ENCODE measurements at places on chromosomes 7 and 10. TPM values are rescaled to one million over a fixed set of nuclear protein-coding genes. Genes with fewer than 3 reads are reported as not detected.
A peak's percentile ranks its signal among the peaks of the same experiment; 100 is the strongest.

Gene TNS3
- 39.4 TPM for total RNA-seq

Gene RADIL
- 12.1 TPM for total RNA-seq

Gene C10orf71
- total RNA-seq: 93.6 TPM

Gene CHRM2
- not detected for total RNA-seq

Gene GRM3
- not detected for total RNA-seq

Gene CTAGE4
- not detected for total RNA-seq

Gene RBP4
- 3.8 TPM for total RNA-seq

Gene AASS
- 9.8 TPM for total RNA-seq

DNA sequence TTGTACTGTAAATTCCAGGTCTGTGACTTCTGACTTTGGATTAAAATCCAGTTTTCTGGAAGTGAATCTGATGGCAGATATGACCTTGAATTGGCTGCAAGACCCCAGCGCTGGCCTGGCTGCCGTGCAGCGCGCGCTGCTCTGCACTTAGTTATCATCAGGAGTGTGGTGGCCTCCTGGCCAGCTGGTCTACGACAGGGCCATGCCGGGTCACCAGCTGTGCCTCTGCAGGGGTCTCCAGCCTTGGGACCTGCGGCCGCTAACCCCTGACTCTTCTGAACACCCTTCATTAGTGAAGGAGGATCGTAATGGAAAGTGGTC is 190.7 kb upstream of the SH2B2 start:
- no peak overlapping the region for H3K4me3 ChIP-seq
- no peaks in the 10 kb centered on the region for H3K4me1 ChIP-seq
- no peaks in the 10 kb centered on the region for H3K36me3 ChIP-seq
- DNase-seq: no peak
- no peaks in the 10 kb centered on the region for H3K27me3 ChIP-seq

DNA sequence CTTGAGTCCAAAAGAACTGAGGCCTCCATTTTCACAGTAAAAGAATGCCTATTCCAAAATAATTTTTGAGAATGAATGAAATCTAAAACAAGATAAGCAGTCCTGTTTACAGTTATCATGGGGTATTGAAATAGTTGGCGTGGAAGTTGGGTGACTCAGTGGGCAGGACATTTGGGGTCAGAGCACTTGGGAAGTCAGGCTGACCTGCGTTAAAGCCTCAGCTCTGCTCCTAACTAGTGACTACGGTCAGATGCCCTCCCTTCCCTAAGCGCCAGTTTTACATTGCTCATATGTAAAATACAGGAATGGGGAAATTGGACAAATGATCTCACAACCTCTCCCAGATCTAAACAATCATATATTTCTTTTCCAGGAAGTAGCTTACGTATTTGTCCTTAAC is 2.3 kb upstream of the PAPSS2 start:
- H3K4me3 ChIP-seq: no peak overlapping the region
- H3K27me3 ChIP-seq: peaks cover 10% of the 10 kb centered on the region
- DNase-seq: no peak

- H3K4me1 ChIP-seq: no peaks in the 10 kb centered on the region
- H3K36me3 ChIP-seq: no peaks in the 10 kb centered on the region
- no peaks in the 10 kb centered on the region for H3K27me3 ChIP-seq
These were observed 377.2 kb upstream of the VWC2 start for GRCh38 chr7:49396229-49396628.

GRCh38 chr7:155062411-155062810 is 7.7 kb upstream of the HTR5A start:
- H3K27me3 ChIP-seq: no peaks in the 10 kb centered on the region
- no peak for DNase-seq
- no peaks in the 10 kb centered on the region for H3K4me1 ChIP-seq

- H3K4me1 ChIP-seq: no peaks in the 10 kb centered on the region
- H3K27me3 ChIP-seq: no peaks in the 10 kb centered on the region
- H3K4me3 ChIP-seq: no peak overlapping the region
- no peaks in the 10 kb centered on the region for H3K36me3 ChIP-seq
- no peak for DNase-seq
- no peak overlapping the region for H3K27ac ChIP-seq
These were observed 112.8 kb upstream of the RAB18 start for GRCh38 chr10:27391325-27391724.

DNA sequence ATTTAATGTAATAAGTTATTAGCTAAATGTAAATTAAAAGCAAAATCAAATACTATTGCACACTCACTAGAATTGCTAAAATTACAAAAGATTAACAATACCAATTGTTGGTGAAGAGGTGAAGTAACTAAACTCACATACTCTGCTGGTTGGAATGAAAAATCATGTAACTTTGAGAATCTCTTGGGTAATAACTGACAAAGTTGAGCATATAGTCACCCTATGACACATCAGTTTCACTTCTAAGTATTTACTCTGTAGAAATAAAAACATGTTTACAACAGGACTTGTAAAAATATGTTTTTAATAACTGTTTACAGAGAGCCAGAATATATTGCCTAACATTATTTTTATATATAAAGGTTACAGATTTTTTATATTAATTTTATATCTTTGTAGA is 33.6 kb downstream of the CNTNAP2 start:
- DNase-seq: no peak
- no peaks in the 10 kb centered on the region for H3K27me3 ChIP-seq
- no peaks in the 10 kb centered on the region for H3K4me1 ChIP-seq
- no peak overlapping the region for H3K4me3 ChIP-seq
- H3K27ac ChIP-seq: no peak overlapping the region
- no peaks in the 10 kb centered on the region for H3K36me3 ChIP-seq

GRCh38 chr10:80700760-80701444 is 163.2 kb downstream of the SH2D4B start:
- H3K36me3 ChIP-seq: no peaks in the 10 kb centered on the region
- no peak overlapping the region for H3K27ac ChIP-seq
- no peaks in the 10 kb centered on the region for H3K27me3 ChIP-seq
- DNase-seq: no peak
- H3K4me1 ChIP-seq: no peaks in the 10 kb centered on the region
- no peak overlapping the region for H3K4me3 ChIP-seq

DNA sequence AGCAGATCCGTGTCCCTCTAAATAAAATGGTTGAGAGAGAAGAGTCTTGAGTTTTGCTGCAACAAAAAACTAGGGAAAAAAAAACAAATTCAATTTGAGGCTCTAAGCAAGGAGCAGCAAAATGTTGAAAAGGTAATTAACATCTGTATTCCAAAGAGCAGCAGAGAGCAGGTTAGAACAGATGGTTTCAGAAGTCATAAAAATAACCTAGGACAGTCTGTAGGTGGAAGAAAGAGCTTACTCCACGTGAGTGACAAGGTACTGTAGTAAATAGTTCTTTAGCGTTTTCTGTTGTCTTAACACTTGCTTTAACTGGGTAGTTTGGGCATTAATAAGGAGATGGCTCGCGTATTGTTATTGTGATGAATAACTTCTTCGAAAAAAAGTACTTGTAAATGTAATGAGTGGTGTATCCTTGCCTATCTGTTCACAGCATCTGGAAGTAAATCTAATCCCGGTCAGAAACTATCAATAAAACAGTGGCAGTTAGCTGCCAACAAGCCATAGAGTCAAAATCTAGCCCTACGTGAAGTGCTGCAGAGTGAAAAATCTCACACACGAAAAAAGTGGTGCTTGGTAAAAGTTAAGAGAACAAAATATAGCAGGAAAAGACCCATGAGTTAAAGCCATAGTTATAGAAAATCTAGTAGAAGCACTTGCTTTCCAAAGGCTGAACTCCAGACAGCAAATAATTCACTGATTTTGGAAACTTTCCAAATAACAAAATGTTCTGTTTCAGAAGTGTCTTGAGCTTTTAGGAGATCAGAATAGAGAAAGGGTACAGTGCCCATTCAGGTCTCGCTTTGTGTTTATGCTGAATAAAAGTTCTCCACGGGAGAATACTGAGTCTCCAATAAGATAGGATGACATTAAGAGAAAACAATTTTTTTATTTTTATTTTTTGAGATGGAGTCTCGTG is 49.3 kb upstream of the PARD3 start:
- DNase-seq: no peak
- no peak overlapping the region for H3K4me3 ChIP-seq
- no peak overlapping the region for H3K27ac ChIP-seq
- H3K4me1 ChIP-seq: peaks cover 14% of the 10 kb centered on the region
- no peaks in the 10 kb centered on the region for H3K36me3 ChIP-seq
- no peaks in the 10 kb centered on the region for H3K27me3 ChIP-seq

- H3K27me3 ChIP-seq: no peaks in the 10 kb centered on the region
- H3K36me3 ChIP-seq: no peaks in the 10 kb centered on the region
- H3K27ac ChIP-seq: peak overlapping the region; percentile 90
- H3K4me1 ChIP-seq: peaks cover 90% of the 10 kb centered on the region
These were observed 6.5 kb downstream of the TSPAN15 start for GRCh38 chr10:69457771-69458237.

- no peak overlapping the region for H3K27ac ChIP-seq
- DNase-seq: no peak
- no peak overlapping the region for H3K4me3 ChIP-seq
- no peaks in the 10 kb centered on the region for H3K4me1 ChIP-seq
- H3K36me3 ChIP-seq: no peaks in the 10 kb centered on the region
These were observed 97.5 kb downstream of the MKI67 start for GRCh38 chr10:128028508-128029289.

GRCh38 chr10:119101366-119102098 is 2.4 kb upstream of the DENND10 start:
- no peak for DNase-seq
- H3K36me3 ChIP-seq: no peaks in the 10 kb centered on the region
- peaks cover 8% of the 10 kb centered on the region for H3K4me1 ChIP-seq
- H3K4me3 ChIP-seq: peak overlapping the region; percentile 31

DNA sequence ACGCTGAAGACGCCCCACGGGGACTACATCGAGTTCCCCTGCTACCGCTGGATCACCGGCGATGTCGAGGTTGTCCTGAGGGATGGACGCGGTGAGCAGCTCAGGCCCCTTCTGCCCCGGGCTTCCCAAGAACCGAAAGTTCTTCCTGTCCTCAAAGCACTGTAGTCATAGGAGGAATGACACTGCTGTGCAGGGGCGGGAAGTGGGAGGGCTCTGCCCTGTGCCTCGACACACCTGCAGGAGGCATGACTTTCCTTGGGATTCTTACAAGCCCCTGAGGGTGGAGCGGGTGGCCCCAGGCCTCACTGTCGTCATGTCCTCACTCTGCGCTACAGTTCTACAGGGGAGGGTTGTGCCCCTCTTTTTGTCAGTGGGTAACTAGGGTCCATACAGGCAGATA is 8.6 kb downstream of the ALOX5 start:
- H3K27ac ChIP-seq: no peak overlapping the region
- peaks cover 5% of the 10 kb centered on the region for H3K27me3 ChIP-seq
- DNase-seq: no peak
- no peaks in the 10 kb centered on the region for H3K36me3 ChIP-seq
- H3K4me3 ChIP-seq: no peak overlapping the region

GRCh38 chr7:151662251-151662826 is 142.6 kb upstream of the RHEB start:
- no peak overlapping the region for H3K27ac ChIP-seq
- H3K36me3 ChIP-seq: no peaks in the 10 kb centered on the region

- no peaks in the 10 kb centered on the region for H3K36me3 ChIP-seq
- H3K4me1 ChIP-seq: peaks cover 26% of the 10 kb centered on the region
- no peak overlapping the region for H3K4me3 ChIP-seq
- DNase-seq: no peak
- no peak overlapping the region for H3K27ac ChIP-seq
These were observed 234.1 kb upstream of the KIAA1217 start for GRCh38 chr10:23974746-23975272.
